ENCODE measurements at places on chromosomes 16 and 17.

DNA sequence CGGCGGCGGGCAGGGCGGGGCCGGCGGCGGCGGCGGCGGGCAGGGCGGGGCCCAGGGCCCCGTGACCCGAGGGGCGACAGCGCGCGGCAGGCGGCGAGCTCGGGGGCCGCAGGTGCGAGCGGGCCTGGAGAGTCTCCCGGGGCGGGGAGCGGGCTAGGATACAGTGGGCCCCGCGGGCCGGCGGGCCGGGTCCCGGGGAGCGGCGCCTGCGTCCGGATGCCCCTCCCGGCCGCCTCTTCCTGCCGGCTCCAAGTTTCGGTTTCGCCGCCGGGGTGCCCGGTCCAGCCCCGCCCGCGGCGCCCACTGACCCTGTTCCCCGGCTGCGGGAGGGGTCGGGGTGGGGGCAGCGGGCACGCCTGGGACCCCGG lies at the start of gene RNF213:
TSS of gene RNF213 (plus strand) at position 62 of the 368 bp plus-strand sequence. CDS start 2,830 bp downstream, outside the sequence.
- DNase-seq: no peak

- no peak for DNase-seq
Measured at GRCh38 chr17:42904110-42904469, 3.5 kb downstream of the G6PC1 start.

DNA sequence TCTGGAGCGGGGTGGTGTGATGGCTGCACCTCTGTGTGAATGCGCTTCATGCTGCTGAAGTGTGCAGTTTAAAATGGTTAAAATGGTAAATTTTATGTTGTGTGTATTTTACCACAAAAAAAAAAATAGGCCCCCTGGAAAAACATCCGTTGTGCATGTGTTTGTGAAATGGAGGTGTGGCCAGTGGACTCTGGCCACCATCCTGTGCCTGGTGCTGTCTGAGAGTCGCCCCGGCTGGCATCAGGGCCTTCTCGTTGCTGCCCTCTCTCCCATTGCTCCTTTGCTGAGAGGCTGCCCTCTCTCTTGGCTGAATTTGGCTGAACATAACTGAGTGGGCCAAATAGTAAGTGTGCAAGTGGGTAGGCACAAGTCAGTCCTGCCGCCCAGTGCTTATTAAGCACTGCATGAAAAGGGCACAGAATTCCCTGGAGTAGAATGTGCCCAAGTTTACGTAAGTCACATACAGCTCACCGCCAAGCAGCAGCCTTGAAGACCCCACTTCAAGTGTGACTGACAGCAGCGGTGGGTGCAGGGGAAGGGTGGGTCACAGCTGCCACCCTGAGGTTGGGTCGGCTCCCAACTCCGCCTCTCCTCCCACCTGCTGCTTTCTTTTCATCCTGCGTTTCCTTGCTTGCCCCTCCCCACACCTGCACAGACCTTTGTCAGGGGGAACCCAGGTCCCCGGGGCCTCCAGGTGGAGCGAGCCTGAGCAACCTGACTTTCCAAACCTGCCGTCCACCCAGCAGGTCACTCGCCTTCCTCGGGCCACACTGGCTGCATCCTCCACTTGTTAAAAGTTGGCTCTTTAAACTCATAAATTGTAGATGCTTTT lies 46.8 kb downstream of the FOXK2 start:
- no peak for DNase-seq

GRCh38 chr16:82987767-82988166 lies 361.0 kb downstream of the CDH13 start:
- no peak for DNase-seq

DNA sequence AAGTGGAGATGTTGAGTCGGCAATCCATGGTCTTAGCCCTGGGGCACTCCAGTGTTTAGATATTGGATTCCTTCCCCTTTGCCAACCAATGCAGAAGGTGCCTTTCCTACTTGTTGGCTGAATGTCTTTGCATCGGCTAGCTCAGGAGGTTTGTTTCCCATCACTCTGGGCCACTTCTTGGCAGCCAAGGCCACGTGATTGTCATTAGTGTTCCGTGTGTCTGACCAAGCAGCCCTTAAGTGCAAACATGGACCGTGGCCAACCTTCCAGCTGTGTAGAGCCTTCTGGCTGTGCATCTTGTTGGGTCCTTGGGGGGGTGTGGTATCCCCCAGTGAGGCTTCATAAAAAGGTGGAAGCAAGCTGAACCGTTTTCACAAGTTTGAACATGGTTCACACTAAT lies 66.0 kb downstream of the GNAO1 start:
- no peak for DNase-seq

DNA sequence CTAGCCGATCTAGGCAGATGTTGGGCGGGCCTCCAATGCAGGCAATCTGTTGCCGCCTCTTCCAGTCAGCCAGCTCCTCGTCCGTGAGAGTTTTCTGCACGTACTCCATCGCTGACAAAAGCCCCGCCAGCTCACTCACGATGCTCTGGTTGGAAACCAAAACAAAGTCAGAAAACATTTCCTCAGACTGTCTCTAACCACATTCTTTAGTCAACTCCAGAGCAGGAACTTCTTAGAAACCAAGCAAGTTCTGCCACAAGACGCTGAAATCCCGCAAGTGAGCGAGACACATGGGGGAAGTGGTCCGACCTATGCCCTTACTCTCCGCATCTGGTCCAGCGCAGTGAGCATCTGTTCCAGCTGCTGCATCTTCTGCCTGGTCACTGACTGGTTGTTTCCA lies 49.1 kb downstream of the STAT5A start:
- no peak for DNase-seq

DNA sequence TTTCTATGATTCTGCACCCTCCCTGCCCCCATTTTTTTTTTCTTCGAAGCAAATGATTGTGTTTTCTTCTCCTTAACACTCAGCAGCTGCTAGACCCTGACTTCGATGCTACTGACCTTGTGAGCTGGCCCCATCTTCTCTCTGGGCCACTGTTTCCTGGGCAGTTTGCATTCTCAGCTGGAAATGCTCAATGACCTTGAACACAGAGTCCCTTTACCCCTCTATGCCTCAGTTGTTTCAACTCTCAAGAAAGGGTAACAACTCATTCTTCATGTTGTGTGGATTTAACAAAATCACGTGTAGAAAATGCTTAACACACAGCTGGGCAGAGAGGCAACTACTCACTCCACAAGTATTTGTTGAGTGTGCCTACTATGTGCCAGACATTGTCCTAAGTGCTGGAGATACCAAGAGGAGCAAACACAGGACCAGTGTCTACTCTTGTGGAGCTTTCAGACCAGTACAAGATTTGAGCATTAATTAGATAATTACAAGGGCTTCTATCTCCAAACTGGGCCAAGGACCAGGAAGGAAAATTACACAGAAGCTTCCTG lies 66.2 kb downstream of the IQCK start:
- no peak for DNase-seq

DNA sequence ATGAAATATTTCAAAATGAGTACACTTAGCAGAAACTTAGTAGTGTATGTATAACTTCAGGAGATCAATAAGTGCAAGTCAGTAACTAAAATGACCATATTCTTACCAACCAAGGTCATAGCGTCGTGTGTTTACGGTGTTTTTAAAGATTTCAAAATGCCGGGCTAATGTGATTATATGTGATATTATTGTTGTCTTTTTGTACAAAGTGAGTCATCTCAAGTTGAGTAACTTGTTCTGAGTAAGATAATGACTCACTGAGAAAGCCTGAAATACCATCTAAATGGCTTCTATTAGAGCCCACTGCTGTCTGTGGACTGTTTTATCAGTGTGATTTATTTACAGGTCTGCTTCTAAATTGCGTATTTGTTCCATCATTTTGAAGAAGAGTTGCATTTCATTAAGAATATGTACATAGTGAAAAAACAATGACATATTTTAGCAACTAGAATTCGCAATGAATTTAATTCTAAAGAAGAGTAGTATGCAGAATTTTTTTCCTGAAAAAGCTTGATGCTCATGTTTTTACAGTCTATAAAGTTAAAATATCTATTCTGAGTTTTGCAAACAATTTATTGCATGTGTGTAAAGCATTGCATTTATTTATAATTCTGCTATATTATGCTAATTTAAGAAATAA lies 12.7 kb downstream of the KRT12 start:
- no peak for DNase-seq
